ENCODE measurements at places on chromosomes 4 and X.

DNA sequence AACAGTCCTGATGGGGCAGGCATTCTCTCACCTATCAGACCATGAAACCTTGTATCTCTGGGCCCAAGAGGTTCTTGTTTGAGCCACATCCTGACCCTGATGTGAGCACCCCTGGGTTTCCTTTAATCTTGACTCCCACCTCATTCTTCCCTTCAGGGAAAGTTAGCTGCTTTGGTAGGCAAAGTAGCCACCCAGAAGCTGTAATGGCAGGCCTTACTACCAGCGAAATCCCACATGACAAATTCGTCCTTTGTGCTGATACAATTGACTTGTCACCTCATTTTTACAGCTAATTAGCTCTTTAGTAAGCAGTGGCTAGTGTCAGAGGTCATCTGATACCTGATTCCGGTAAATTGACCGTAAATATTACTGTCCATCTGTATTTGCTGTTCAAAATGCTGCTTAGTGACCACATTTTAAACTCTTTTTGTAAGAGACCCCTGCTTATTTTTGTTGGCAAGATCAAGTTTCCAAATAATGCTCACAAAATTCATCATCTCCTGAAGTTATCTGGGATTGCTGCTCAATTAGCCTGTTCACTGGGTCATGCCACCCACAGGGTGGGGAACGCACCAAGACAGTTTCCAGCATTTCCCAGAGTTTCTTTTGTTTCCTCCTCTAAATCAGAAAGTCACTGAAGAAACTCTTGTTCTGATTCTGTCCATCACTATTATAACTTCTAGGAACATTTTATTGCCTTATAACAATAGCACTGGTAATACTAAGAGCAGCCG lies 329.7 kb downstream of the GPAT3 start:
- no peak for DNase-seq

- DNase-seq, result no peak
Observed at GRCh38 chr4:52889778-52890520, 27.8 kb downstream of the RASL11B start.

DNA sequence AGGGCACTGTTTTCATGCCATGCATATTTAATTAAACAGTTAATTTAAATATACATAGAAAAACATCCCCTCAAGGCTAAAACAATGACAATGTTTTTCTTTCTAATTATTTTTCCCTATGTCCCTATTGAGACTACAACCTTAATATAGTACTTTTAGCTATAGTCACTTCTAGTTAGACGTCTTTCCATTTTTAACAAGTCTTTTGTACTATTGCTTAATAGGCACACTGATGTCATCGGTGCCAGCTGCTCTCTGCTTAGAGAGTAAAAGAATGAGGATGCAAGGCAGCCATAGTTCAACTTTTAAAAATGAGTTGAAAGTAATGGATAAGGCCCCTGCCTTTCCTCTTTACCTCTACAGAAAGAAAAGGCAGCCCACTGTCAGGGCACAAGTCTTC lies 191.1 kb downstream of the KCTD8 start:
- DNase-seq, result no peak

GRCh38 chr4:4333265-4333706 lies 43.2 kb downstream of the ZBTB49 start:
- no peak for DNase-seq

DNA sequence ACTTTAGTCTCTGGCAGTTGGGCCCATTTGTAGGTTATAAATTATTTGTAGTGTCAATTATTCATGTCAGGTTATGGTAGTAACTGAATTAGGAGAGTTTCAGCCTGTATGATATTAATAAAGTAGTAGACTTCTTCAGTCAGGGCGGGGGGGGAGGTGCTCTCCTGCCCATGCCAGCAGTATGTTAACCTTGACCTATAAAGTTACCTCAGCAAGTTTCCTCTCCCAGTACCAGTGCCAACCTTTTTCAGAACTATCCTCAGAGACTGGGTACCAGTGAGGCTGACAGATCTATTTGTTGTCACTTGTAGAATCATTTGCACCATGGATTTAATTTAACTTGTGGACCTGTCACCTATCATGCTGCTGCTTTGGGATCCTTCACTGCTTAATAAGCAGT lies 88.0 kb downstream of the PRRG1 start:
- DNase-seq, result no peak

DNA sequence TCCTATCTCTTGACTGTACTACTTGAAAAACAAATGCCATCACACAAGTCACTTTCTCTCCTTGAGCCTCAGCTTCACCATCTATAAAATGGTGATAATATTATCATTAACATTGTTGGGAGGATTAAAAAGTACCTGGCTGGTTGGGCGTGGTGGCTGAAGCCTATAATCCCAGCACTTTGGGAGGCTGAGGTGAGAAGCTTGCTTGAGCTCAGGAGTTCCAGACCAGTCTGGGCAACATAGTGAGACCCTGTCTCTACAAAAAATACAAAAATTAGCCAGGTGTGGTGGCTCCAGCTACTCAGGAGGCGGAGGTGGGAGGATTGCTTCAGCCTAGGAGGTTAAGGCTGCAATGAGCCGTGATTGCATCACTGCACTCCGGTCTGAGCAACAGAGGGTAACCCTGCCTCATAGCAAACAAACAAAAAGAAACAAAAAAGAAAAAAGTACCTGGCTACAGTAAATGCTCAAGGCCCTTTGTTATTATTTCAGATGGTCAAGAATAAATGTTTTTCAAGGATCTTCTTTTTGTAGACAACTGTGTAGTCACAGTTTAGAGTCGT lies 120.3 kb downstream of the CHRNA9 start:
- no peak for DNase-seq

- no peak for DNase-seq
Observed at GRCh38 chr4:94221916-94222315, 14.3 kb downstream of the SMARCAD1 start.

- no peak for DNase-seq
Observed at GRCh38 chrX:41935832-41936231, 12.5 kb upstream of the CASK start.

- DNase-seq, result no peak
Observed at GRCh38 chrX:153491918-153492317, 2.9 kb upstream of the BGN start.

GRCh38 chrX:122771933-122772332 lies 412.1 kb upstream of the GRIA3 start:
- DNase-seq, result no peak

- no peak for DNase-seq
Observed at GRCh38 chr4:138961129-138961528, 54.5 kb upstream of the NOCT start.

DNA sequence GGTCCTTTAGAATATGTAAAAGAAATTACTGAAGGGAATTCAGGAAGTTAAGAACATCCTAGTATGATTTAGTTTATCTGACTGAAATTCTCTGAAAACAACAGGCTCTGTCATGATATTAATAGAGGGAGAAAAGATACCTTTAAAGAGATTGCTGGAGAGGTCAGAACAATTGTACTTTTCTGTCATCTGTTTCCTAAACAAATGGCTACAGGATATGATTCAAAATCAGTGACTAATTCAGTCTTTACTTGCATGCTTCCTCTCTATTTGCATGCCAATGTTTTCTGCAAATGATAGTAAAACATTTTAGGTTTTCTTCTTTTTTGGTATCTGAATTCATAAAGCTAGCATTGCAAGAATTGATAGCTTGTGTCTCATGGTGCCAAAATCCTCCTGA lies 616.7 kb upstream of the PCDH7 start:
- DNase-seq, result no peak

DNA sequence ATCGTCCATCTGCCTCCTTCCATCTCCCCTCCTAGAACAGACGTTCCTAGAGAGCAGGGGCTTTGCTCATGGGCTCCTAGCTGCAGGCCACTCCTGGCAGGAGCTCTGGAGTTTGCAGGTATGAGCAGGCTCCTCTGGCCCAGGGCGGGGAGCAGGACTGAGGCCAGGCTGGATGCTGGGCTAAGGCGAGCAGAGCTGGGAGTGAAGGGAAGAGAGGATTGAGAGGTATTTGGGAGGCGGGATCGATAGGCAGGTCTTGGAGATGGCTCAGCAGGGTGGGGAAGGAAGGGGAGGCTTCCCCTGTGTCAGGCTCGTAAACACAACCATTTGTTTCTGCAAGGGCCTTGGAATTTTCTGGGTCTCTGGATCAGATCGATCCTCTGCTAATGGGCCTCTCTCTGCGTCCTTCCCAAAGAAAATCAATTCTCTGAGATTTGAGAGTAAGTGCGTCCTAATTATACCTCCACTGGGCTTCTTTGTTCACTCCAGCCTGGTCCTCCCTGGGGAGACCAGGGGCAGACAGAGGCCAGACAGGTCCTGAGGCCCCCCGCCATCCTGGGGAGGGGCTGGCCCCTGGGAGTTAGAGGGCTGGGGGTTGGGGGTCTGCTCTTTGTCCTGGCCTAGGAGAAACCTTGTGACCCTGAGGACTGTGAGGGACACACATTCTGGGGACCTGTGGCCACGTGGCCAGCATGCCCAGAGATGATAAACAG lies 94.8 kb upstream of the PSAPL1 start:
- no peak for DNase-seq

GRCh38 chrX:118182025-118182424 lies 65.4 kb upstream of the KLHL13 start:
- DNase-seq, result no peak

GRCh38 chr4:4446434-4446833 lies 59.5 kb downstream of the NSG1 start:
- no peak for DNase-seq

DNA sequence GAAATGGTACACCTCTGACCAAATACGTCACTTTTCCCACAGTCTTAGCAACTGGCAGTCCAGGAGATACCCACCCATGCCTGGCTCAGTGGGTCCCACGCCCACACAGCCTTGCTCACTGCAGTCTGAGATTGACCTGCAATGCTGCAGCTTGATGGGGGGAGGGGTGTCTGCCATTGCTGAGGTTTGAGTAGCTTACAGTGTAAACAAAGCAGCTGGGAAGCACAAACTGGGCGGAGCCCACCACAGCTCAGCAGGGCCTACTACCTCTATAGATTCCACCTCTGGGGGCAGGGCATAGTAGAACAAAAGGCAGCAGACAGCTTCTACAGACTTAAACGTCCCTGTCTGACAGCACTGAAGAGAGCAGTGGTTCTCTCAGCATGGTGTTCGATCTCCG lies 52.7 kb downstream of the AMER1 start:
- no peak for DNase-seq

DNA sequence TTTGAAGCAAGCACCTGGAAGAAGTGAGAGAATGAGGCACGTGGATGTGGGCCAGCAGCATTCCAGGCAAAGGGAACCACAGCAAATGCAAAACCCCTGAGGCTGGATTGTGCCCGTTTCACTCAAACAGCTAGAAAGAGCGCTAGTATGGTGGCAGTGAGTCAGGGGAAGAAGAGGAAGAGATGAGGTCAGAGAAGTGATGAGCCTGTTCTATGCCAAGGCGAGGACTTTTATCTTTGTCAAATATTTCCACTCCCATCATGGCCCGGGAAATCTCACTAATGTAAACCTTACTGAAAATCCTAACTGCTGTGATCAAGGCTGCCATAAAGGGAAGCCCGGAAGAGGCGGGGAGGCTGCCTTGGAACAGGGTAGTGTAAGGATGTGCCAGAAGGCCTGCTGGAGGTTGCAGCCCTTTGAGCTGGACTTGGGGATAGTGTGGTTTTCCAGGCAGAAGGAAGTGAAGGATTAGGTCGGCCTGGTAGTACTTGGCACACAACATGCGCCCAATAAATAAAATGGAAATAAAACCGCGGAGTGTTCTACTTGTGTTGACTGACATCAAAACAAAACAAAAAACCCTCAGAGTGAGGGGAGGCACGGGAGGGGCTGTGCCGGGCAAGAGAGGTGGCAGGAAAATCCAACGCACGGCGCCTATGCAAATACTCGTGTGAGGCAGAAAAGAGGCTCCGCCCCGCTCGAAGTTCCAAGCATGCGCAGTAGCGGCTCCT lies 1.2 kb upstream of the CDK16 start:
- DNase-seq, result no peak
